Esophagus muscularis mucosa (tissue), 4 donors: ENCODE measurements at places on chromosomes 12 and 14. TPM values are rescaled to one million over a fixed set of nuclear protein-coding genes. Genes with fewer than 3 reads are reported as not detected.
A peak's percentile ranks its signal among the peaks of the same experiment; 100 is the strongest.

- no peak for DNase-seq
- H3K36me3 ChIP-seq: peaks cover 96% of the 10 kb centered on the region
- H3K27ac ChIP-seq: no peak overlapping the region
- no peak overlapping the region for H3K4me3 ChIP-seq
- H3K27me3 ChIP-seq: no peaks in the 10 kb centered on the region
Measured at GRCh38 chr12:104994336-104994735, 8.2 kb downstream of the NOPCHAP1 start.

GRCh38 chr12:81329085-81329484 lies 251.2 kb downstream of the ACSS3 start:
- no peak overlapping the region for H3K4me3 ChIP-seq
- H3K27me3 ChIP-seq: no peaks in the 10 kb centered on the region
- H3K36me3 ChIP-seq: no peaks in the 10 kb centered on the region
- H3K4me1 ChIP-seq: no peaks in the 10 kb centered on the region
- no peak for DNase-seq

DNA sequence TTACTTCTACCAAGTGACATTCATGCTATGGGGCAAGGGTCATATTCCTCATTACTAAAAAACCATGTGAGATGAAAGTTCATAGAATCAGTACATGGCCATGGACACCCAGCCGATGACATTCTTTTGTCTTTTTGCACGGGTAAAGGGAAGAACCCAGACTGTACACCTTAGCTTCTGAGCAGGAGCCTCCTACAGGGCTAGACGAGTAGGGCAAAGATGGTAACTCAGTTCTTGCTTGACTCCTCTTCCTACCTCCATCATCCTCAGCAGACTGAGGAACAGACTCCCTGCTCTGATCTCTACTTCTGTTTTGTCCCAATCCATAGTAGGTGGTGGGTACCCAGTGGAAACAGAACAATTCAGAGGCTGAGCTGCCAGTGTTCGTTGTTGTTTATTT lies 281.3 kb downstream of the NPAS3 start:
- no peak overlapping the region for H3K4me3 ChIP-seq
- no peak for DNase-seq
- H3K27me3 ChIP-seq: no peaks in the 10 kb centered on the region
- no peaks in the 10 kb centered on the region for H3K36me3 ChIP-seq
- no peaks in the 10 kb centered on the region for H3K4me1 ChIP-seq

DNA sequence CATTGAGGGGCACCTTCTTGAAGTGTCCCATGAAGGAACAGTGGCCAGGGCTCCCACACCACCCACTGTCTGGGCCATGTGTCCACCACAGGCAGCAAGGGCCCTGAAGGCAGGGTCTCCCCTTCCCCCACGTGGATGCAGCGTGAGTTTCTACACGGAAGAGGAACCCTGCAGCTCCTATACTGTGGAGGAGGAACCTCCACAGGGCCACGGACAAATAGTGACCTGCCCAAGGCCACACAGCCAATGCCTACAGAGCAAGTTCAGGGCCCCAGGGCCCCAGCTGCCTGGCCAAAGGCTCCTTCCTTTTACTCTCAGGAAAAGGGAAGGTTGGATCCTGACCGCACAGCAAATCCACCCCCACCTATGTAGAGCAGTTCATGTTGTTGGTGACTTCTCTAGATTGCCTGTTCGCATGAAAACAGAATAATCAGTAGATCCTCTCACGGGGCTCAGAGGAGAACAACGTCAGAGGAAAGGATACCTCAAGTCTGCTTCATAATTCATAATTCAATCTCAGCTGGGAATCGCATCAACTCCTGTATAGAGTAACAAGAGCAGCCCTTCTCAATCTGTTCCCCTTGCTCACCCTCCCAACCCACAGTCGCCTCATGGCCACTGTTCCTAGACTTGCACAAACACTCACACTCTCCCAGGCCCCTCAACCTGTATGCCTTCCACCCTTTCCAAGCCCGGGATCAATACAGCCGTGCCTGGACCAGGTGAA lies 11.1 kb upstream of the KRT73 start:
- DNase-seq: peak; percentile 91
- no peaks in the 10 kb centered on the region for H3K36me3 ChIP-seq
- H3K27ac ChIP-seq: no peak overlapping the region

GRCh38 chr12:64560396-64561301 lies 49.6 kb upstream of the RASSF3 start:
- H3K4me1 ChIP-seq: peaks cover 4% of the 10 kb centered on the region
- H3K36me3 ChIP-seq: no peaks in the 10 kb centered on the region
- no peak overlapping the region for H3K27ac ChIP-seq

- no peaks in the 10 kb centered on the region for H3K27me3 ChIP-seq
- peaks cover 23% of the 10 kb centered on the region for H3K4me1 ChIP-seq
- H3K27ac ChIP-seq: no peak within 1 kb of the TSS
- no peaks in the 10 kb centered on the region for H3K36me3 ChIP-seq
- H3K4me3 ChIP-seq: no peak within 1 kb of the TSS
Measured at GRCh38 chr12:54364413-54364812, at the start of gene GPR84. Gene GPR84, minus strand, starts transcription at chr12:54364486. Its CDS starts 635 bp downstream, at chr12:54363851.

- H3K4me3 ChIP-seq: no peak overlapping the region
- peaks cover 12% of the 10 kb centered on the region for H3K4me1 ChIP-seq
- DNase-seq: peak; percentile 72
- no peak overlapping the region for H3K27ac ChIP-seq
- H3K36me3 ChIP-seq: no peaks in the 10 kb centered on the region
Measured at GRCh38 chr12:42609605-42610004, 20.1 kb upstream of the PRICKLE1 start.

DNA sequence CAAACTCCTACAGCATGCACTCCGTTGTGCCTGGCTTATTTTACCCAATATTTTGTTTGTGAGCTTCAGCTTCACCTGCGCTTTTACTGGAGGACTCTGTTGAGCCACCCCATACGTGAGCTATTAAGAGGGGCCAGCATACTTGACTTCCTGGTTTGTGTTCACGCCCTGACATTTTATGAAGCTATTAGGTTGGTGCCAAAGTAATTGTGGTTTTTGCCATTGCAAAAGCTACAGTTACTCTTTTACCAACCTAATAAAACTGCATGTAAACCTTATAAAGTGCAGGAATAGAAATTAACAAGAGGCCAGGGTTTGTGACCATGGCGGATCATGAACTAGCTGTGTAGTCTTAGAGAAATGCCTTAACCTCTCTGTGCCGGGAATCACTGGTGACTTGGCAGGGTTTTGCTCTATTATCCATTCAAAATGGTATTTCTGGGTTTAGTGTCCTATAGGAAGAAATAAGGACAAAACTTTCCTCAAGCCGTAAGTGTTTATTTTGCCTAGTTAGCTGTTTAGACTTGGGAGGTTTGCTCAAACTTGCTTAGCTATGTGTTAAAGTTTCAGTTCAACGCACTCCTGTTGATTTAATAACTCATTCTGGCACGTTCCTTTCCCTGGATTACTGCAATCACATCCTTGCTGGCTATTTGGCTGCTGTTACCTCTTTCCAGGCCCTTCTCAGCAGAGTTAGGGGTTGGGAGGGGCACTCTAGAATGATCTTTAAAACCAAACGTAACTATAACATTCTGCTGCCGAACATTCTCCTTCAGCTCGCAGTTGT lies 1027.6 kb downstream of the BCL11B start:
- H3K36me3 ChIP-seq: no peaks in the 10 kb centered on the region
- peak; percentile 19 for DNase-seq
- no peaks in the 10 kb centered on the region for H3K4me1 ChIP-seq
- no peak overlapping the region for H3K27ac ChIP-seq
- H3K4me3 ChIP-seq: no peak overlapping the region
- H3K27me3 ChIP-seq: no peaks in the 10 kb centered on the region

- no peak overlapping the region for H3K27ac ChIP-seq
- H3K36me3 ChIP-seq: no peaks in the 10 kb centered on the region
- DNase-seq: no peak
- H3K4me1 ChIP-seq: no peaks in the 10 kb centered on the region
- peaks cover 65% of the 10 kb centered on the region for H3K27me3 ChIP-seq
Measured at GRCh38 chr14:100732766-100733100, 6.0 kb downstream of the DLK1 start.

RASSF3 gene
- total RNA-seq: 299 TPM

RNU7-1 gene
- total RNA-seq: not detected

TPH2 gene
- 0.13 TPM for total RNA-seq

NID2 gene
- total RNA-seq: 77.2 TPM

PPP4R4 gene
- total RNA-seq: 0.19 TPM

ATP5MC2 gene
- total RNA-seq: 242 TPM
